Bladder microvascular endothelial cell (primary cell): ENCODE measurements at places on chromosomes 7 and 10. TPM values are rescaled to one million over a fixed set of nuclear protein-coding genes. Genes with fewer than 3 reads are reported as not detected.

UBE3C gene
- total RNA-seq, result 64.1 and 101 TPM in 2 replicates

CHST3 gene
- 5.5 and 6.1 TPM in 2 replicates for total RNA-seq

FRMPD2 gene
- under 0.01 and 0.50 TPM in 2 replicates for total RNA-seq

SLIT1 gene
- 0.06 TPM in 1 of 2 replicates, not detected in the other for total RNA-seq

SPDYE9 gene
- total RNA-seq, result not detected in 2 replicates

LOXL4 gene
- 0.49 and 1.5 TPM in 2 replicates for total RNA-seq

TMEM176A gene
- total RNA-seq, result 0.25 TPM in 1 of 2 replicates, not detected in the other

HOGA1 gene
- 0.16 and 0.25 TPM in 2 replicates for total RNA-seq

CTAGE4 gene
- not detected in 2 replicates for total RNA-seq

ASB13 gene
- total RNA-seq, result 7.4 and 9.2 TPM in 2 replicates

TRIM50 gene
- not detected in 2 replicates for total RNA-seq

VSTM4 gene
- total RNA-seq, result 0.16 and 0.25 TPM in 2 replicates

GALNT17 gene
- total RNA-seq, result not detected in 2 replicates

SPDYE2B gene
- total RNA-seq, result not detected in 2 replicates

OR13A1 gene
- total RNA-seq, result not detected in 2 replicates
